ENCODE measurements at places on chromosomes 12 and 14.

- no peak for DNase-seq
Measured at GRCh38 chr14:99287269-99287942, 15.4 kb upstream of the BCL11B start.

DNA sequence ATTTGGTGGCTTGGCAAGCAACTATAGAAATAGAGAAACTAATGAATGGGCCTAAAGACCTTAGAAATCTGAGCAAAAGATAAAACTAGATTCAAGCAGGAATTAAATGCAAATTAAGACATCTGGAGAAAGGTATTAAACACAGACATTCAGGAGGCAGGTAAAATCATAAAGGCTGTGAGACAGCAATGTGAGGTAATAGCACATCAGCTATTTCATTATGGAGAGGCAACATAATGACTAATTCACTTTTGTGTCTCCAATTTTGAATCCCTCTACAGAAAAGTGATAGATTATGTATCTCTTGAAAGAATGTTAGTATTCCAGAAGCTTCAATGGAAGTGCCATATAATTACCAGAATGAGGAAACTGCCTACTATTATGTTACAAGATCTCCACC, 175.9 kb upstream of the LRIG3 start:
- DNase-seq, result no peak

- DNase-seq, result no peak
Measured at GRCh38 chr14:94677747-94678146, 65.6 kb downstream of the SERPINA3 start.

- DNase-seq, result no peak
Measured at GRCh38 chr12:90974286-90974685, 19.3 kb upstream of the CCER1 start.

- DNase-seq, result no peak
Measured at GRCh38 chr14:68236582-68237458, 417.2 kb downstream of the RAD51B start.

- DNase-seq, result no peak
Measured at GRCh38 chr12:7557227-7557626, 53.6 kb upstream of the CD163 start.

- DNase-seq, result no peak
Measured at GRCh38 chr12:88662093-88662492, 81.8 kb upstream of the KITLG start.

DNA sequence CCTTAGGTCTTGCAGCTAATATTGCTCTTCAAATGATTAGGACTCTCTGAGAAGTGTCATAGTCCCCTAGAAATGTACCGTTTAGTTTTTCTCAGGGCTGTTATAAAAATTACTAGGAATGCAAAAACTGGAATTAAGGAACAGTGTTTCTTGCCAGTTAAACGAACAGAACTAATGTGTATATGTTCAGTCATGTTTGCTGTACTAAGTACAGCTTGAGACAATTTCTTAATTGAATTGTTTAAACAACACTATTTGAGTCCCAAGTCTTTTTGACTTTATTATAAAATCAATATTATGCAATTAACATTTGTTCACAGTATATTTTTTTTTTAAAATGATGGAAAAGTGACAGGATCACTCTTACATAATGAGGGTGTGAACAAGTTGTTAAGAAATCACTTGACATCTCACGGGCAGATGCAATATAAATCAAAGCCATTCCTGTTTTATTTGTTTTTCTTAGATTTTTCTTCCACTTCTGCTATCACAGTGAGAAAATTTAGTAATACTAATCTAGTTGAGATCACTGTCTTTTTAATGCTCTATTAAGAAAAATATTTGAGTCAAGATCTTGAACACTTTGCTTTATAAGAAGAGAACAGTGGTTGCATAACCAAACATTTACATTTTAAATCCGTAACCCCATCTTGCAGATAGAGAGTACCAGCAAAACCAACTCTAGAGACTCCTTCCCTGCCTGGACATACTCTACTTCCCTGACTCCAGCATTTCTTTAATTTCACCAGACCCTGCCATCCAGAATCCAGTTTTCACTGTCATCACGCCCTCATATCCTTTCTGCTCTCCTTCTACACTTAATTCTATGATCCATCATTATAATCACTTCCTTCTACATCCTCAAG, 140.7 kb upstream of the KITLG start:
- no peak for DNase-seq

- no peak for DNase-seq
Measured at GRCh38 chr12:106308121-106308520, 5.6 kb downstream of the TCP11L2 start.

- no peak for DNase-seq
Measured at GRCh38 chr14:55190906-55191202, 531 bp downstream of the DLGAP5 start.

DNA sequence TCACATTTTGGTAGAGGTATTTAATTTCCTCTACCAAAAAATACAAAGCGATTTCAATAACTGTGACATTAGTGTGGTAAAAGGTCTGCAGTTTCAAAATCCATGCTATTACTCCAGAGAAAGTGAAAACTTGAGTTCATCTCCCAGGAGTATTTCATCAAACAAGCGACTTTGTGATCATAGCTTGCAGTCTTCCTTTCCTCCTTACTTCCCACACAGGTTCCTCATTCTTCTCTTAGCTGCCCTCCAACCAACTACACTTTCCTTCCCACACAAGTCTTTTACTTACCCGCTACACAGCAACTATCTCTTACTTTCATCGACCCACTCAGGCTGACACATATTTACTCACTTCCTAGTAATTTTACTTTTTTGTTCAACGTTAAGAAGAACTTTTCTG, 413.4 kb upstream of the USP15 start:
- DNase-seq, result no peak

DNA sequence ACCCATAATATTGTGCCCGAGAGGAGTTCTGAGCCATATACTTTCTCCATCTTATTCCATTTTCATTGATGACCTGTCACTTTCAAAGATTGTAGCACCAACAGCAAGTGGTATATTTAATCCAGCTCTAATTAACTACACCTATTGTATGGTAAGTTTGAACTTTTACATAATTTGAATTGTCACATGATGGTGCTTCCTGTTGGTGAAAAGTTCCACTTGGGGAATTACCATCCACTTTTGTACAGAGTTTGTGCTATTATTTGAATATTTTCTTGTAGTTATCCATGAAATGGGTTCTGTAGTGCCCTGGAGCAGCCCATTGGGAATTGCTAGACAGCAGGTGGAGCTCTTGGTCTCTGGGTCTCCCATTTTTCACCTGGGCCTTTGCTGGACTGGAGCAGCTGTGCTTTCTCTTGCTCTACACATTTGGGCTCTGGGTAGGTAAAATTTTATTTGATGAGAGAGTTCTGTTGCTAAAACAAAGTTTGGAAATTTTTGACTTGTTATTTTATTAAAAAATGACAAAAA, 3.0 kb downstream of the SMCO3 start:
- DNase-seq, result no peak

GRCh38 chr14:33294419-33294818, 355.7 kb downstream of the NPAS3 start:
- no peak for DNase-seq

DNA sequence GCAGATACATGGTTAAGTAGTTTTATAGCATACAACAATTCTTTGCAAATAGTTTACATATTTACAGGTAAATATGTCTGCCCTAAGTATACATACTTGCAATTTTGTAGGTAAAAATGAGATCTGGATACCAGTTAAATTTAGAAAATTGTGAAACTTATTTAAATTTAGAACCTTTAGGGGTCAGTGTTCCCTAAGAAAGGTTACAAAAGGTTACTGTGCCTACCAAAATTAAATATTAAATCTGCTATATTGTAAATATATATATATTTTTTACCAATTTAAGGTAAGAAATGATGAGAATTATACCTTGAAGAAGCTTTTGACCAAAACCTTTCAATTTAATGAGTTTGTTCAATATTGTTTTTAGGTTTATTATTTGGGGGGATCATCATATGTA, 54.0 kb downstream of the MIPOL1 start:
- DNase-seq, result no peak

- DNase-seq, result no peak
Measured at GRCh38 chr12:109047081-109047805, 5.1 kb upstream of the USP30 start.

GRCh38 chr12:13599176-13599575, 382.2 kb downstream of the GRIN2B start:
- DNase-seq, result no peak

DNA sequence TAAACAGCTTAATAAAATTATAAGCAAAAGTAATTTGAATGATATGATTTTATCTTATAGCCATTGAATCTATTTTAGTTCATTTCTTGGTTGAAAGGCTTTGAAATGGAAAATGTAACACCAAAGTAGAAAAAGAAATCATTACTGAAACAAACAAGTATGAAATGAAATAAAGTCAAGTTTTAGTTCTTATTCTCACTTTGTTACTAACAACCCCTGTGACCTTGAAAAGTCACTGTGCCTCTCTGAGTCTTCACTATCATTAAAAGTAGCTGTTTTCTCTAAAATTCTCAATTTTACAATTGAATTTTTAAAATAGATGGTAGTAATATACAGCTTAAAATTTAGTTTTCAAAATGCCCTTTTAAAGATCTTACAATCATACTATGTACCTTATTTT, 32.4 kb upstream of the SLC17A8 start:
- DNase-seq, result no peak

DNA sequence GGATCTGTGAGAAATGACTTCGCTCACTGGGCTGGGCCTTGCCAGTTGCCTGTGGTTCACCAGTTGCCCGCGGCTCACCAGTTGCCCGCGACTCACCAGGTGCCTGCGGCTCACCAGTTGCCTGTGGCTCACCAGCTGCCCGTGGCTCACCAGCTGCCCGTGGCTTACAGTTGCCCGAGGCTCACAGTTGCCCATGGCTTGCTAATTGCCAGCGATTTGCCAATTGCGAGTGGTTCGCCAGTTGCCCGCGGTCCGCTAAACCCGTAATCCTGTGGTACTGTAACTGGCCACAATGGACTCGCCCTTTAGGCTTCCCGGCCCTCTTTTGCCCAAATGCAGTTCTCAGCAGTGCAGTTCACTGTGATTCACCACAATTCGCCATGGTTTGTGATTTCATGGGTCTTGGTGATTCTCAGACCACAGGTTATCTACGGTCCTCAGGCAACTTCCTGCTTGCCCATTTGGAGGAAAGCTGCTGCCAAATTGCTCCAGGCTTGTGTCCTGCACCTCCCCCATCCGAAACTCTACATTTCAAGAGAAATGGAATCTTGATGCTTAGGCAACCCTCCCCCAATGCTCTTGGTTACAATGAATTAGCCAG, 15.0 kb upstream of the MEG3 start:
- no peak for DNase-seq

DNA sequence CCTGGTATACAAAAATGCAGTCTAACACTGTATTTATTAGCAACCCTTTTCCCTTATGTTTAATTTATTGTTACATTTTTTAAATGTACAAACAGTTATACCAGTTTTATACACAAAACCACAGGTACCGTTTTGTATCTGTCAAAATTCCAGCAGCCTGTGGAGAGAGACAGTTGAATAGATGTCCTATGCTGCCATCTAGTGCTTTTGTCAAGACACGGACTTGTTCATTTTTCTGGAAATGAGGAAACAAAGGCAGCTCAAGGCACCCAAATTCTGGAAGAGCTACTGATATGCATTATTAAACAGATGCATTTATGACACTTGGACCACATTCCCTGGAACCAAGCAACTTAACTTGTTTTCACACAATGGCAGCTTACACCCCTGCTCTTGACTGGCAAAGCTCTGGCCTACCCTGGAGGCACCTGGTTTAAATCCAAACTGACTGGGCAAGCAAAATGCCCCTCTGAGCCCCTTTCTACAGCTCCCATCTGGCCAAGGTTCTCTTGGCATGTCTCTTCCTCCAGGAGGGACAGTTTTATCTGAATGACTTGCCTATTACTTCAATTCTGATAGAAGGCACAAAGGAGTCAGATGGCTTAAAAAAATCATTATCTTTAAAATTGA, 286.9 kb upstream of the PRKD1 start:
- no peak for DNase-seq

DNA sequence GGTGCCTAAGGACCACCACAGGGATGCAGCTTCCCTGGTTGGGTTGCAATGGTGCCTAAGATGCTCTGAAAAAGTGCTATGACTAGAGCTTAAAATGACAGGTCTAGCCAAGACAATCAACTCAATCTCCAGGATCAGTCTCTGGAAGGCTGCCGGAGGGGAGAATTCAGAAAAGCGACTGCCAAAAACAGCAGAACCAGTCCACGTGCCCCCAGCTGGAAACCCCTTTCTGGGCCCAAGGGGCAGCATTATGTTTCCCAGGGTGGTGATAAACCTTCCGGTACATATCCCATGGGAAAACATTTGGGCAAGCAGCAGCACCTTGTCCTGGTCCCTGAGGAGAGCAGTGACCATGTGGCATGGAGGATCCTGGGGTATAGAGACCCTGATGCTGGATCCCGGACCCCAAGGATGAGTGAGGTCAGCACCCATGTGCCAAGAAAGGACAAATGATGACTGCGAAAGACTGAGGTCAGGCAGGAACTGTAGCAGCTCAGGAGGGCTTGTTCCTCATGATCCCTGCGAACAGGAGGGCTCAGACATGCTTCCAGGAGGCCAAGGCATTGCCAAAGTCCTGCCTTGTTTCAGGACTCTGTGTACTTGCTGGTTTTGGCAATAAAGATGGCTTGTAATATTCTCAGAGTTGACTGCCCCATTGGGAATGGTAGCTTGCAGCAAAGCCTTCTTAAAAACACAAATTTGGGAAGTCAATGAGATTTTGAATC, 49.9 kb upstream of the LTBP2 start:
- no peak for DNase-seq

DNA sequence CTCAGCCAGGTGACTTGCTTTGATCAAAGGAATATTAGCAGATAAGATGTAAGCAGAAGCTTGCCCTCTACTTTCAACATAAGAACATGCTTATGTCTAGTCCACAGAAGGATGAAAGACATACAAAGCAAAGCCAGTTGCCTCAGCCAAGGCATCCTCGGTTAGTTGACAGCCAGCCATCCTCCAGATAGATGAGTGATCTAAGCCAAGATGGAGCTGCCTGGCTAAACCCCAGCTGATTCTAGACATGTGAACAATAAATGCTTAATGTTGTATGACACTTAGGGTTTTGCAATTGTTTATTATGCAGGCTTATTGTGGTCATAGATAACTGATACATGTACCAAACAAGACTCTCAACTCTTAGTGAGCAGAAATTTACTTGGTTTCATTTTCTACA, 157.6 kb upstream of the TMTC2 start:
- no peak for DNase-seq

- DNase-seq, result no peak
Measured at GRCh38 chr12:121767525-121768016, 25.9 kb downstream of the RHOF start.

DNA sequence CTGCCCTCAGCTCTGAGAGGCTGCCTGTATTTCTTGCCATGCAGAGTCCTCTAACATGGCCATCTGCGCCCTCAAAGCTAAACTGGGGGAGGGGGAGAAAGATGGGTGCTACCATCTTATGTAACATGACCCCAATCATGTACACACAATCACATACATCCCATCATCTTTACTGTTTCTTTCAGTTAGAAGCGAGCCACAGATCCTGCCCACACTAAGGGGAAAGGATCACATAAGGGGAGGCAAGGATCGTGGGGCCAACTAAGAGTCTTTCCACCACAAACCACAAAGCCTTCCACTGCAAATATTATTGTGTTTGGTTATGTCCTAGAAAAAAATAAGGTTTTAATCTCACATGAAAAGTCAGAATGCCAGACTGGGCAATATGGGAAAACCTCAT, 11.8 kb upstream of the AMN1 start:
- DNase-seq, result no peak

GRCh38 chr14:75426332-75427125, 1.3 kb upstream of the JDP2 start:
- DNase-seq, result no peak

- DNase-seq, result peak; percentile 53
Measured at GRCh38 chr12:123905319-123905925, 67.2 kb downstream of the CCDC92 start.

Measured in brain pericyte (primary cell).